BJ (cell line): ENCODE measurements at places on chromosomes 11 and 22. TPM values are rescaled to one million over a fixed set of nuclear protein-coding genes. Genes with fewer than 3 reads are reported as not detected.

DNA sequence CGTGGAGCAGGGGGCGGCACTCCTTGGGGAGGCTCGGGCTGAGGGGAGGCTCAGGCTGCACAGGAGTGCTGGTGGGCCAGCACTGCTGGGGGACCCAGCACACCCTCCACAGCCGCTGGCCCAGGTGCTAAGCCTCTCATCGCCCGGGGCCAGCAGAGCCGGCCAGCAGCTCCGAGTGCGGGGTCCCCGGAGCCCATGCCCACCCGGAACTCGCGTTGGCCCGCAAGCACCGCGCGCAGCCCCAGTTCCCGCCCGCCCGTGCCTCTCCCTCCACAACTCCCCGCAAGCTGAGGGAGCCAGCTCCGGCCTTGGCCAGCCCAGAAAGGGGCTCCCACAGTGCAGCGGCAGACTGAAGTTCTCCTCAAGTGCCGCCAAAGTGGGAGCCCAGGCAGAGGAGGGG is 2266.8 kb downstream of the LRRC4C start:
- no peak for DNase-seq

- no peak for DNase-seq
Measured at GRCh38 chr22:45872659-45873263, 104.2 kb downstream of the WNT7B start.

DNA sequence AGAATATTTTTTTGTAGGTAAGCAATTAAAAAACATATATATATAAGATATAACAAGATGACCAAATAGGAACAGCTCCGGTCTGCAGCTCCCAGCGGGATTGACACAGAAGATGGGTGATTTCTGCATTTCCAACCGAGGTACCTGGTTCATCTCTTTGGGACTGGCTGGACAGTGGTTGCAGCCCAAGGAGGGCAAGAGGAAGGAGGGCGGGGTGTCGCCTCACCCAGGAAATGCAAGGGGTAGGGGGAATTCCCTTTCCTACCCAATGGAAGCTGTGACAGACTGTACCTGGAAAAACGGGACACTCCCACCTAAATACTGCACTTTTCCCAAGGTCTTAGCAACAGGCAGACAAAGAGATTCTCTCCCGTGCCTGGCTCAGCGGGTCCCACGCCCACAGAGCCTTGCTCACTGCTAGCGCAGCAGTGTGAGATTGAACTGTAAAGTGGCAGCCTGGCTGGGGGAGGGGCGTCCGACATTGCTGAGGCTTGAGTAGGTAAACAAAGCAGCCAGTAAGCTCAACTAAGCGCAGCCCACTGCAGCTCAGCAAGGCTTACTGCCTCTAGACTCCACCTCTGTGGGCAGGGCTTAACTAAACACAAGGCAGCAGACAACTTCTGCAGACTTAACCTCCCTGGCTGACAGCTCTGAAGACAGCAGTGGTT is 163.8 kb downstream of the CWF19L2 start:
- no peak for DNase-seq

DNA sequence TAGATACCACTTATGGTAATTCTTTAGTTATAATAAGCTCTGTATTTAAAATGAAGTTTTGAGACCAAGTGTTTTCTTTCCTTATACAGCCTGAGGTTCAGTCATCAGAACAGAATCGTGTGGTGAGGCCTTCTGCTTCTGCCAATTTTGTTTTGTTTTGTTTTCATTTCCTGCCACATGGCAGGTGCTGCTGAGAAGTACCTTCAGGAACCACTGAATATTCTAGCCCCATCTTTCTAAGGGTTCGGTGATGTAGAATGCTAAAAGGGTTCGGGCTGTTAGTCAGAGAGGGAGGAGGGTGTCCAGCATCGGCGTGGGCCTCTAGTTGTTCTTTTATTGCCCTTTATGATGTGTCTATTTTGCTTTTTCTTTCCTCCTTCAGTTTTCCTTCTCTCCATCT is 25.8 kb downstream of the TNRC6B start:
- no peak for DNase-seq

- DNase-seq: no peak
Measured at GRCh38 chr11:63920939-63921417, 4.0 kb upstream of the RCOR2 start.

DNA sequence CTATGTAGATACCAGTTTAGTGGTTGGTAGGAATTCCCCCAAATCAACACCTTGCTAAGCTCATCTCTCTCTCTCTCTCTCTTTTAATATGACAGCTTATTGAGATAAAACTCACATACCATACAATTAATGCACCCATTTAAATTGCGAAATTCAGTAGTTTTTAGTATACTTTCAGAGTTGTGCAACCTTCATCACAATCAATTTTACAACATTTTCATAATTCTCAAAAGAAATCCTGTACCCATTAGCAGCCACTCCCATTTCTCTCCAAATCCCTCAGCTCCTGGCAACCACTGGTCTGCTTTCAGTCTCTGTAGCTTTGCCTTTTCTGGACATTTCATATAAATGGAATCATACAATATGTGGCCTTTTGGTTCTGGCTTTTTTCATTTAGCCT is 13.3 kb downstream of the NNMT start:
- DNase-seq: no peak

The PPP6R3 gene
- polyA plus RNA-seq: 31.6 and 50.5 TPM in 2 replicates

The ALDH3B1 gene
- 48.4 and 74.2 TPM in 2 replicates for polyA plus RNA-seq

DNA sequence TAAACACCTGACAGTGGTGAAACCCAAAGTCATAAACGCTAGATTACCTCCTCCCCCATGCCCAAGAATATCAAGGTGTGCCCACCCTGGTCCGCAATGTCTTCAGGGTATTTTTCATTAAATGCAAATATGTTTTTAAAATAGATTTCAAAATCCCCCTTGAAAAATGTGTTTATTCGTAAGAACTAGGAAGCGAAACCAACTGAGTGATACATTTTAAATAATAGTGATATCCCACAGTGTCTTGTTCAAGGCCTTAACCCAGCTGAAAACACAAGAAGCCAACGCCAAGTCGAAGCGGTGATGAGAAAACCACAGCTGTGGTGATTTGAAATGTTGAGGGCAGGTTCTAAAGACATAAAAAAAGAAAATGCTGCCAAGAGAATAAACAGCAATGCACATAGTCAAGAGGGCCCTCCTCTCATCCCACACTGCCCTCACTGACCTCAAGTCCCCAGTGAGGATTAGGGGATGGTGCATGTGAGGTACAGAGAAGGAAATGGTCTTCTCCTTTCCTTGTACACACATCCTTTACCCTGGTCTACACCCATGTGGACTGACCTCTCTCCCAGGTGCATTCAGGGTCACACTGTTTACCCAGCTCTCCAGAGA is 25.5 kb downstream of the KCNJ1 start:
- no peak for DNase-seq

The ME3 gene
- 9.7 and 15.8 TPM in 2 replicates for polyA plus RNA-seq

The MS4A15 gene
- polyA plus RNA-seq: not detected in 2 replicates
